HCT116 (cell line): ENCODE measurements at places on chromosomes 1 and 21.

- DNase-seq, result no peak
These were observed 595 bp downstream of the EXOC8 start for GRCh38 chr1:231337043-231337471.

- no peak for DNase-seq
These were observed 328.5 kb downstream of the FAM72C start for GRCh38 chr1:143643148-143643885.

DNA sequence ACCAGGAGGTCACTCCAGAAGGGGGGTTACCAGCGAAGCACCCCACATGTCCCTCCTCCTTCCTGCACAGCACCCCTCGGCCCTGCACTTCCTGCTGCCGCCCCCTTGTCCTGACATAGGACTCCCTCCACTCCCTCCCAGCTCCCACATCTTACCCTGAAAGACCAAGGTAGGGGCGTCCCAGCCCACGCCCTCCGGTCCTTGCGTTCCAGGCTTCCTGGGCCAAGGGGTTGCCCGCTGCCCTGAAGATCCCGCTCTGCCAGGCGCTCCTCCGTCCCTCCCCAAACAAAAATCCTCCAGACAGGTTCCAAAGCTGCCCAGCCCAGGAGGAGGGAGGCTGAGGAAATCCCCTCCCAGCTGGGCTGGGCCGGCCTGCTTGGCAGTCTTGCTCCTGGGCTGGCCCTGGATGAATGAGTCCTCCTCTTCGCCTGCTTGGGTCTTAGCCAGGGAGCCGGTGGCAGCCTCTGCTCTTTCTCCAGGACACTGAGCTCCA, at the start of gene RHBDL2:
Gene RHBDL2 (minus strand): TSS at position 304 of the 493 bp plus-strand sequence. CDS start 22,618 bp downstream, outside the sequence.
- no peak for DNase-seq

DNA sequence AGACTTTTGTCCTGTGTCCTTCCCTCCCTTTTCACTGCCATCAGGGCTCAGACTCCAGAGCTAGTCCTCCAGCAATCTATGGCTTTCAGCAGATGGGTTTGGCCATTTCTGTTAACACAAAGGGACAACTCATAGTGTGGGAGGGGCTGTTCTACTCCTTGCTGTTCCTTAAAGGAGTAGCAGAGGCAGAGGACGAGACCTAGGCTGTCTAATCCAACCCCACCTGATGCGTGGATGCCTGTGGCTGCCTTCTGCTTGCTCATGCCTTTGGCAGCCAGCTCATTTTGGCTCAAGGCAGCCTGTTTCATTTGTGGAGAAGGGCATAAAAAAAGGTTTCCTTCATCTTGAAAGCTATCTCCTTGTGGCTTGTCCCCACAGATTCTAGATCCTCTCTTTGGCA, 27.0 kb downstream of the MFSD2A start:
- DNase-seq, result peak; percentile 37

GRCh38 chr1:112995890-112996289, 39.9 kb upstream of the SLC16A1 start:
- DNase-seq, result no peak

DNA sequence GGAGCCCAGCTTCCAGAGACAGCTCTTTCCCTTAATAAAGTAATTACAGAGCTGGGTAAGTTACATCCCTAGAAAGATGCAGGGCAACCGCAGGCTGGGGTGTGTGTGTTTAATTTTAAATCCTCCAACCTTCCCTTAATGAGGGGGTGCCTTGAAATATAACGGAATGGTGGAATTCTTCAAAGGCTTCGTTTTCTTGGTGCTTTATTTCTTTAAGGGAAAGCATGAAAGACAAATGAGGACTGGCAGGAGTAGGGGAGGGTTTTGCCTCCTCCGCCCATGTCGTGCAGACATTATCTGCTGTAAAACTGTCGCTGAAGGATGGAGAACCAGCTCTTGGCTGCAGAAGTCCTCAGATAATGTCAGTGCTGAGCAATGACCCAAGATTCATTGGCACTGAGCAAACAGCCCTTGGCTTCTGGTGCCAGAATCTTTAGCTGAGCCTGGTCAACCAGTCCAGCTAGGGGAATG, 15.5 kb downstream of the SLC6A17 start:
- no peak for DNase-seq

DNA sequence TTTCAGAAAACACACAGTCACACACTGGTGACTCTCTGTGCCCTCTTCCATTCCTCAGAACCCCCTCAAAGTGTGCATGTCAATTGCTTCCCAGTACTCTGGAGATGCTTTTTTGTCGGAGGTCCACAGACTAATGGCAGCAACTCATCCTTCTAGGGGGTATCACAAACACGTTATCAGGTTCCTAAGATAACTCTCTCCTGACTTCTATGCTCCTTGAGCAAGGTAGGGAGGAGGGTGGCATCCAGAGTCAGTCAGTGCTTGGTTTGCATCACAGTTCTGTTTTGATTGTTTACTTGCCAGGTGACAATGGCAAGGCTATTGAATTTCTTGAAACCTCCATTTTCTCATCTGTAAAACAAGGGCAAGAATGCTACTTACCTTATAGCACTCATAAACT, 39.4 kb upstream of the DYNLT5 start:
- no peak for DNase-seq

DNA sequence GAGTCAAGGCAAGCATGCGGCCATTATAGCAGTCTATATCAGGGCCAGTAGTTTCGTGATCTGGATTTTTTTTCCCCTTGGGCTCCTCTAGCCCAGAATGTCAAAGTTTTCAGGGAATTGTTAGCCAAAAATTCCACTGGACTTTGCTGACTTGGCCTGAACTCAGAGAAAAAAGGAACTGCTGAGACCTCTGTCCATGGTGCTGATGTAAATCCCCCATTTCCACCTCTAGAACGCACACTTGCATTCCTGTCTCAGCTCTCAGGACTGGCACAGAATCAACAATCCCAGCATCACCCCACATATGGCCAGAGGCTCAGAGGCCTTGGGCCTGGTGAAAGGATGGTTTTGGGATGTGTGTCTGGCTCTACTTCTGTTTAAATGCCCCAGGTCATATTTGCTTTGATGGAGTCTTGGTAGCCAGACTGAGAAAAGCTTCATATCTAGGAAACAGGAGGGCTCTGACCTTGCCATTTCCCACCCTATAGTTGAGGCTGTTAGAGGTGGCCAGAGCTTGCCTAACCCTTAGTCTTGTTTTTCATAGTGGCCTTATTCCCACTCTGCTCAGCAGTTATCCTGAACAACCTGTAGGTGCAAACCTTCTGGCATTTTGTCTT, 16.9 kb upstream of the EFCAB14 start:
- peak; percentile 29 for DNase-seq

DNA sequence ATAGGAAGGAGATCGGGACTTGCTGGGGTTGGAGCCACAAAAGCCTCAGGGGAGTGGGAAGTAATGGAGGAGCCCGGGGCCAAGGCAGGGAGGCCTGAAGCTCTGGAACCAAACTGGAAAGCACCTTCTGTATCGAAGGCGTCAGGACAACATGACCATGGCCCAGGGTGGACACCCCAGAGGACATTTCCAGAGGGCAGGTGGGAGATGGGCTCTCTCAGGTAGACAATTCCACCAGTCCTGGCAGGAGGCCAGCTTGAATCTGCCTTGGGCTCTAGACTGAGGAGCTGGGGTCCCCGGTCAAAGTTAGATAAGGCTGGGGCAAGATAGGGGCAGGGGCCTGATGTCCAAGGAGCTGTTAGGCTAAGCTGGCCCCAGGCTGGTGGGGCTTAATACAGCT, 104.9 kb upstream of the EDN2 start:
- no peak for DNase-seq

- DNase-seq, result no peak
These were observed 643 bp upstream of the MOB3C start for GRCh38 chr1:46617108-46617800.

DNA sequence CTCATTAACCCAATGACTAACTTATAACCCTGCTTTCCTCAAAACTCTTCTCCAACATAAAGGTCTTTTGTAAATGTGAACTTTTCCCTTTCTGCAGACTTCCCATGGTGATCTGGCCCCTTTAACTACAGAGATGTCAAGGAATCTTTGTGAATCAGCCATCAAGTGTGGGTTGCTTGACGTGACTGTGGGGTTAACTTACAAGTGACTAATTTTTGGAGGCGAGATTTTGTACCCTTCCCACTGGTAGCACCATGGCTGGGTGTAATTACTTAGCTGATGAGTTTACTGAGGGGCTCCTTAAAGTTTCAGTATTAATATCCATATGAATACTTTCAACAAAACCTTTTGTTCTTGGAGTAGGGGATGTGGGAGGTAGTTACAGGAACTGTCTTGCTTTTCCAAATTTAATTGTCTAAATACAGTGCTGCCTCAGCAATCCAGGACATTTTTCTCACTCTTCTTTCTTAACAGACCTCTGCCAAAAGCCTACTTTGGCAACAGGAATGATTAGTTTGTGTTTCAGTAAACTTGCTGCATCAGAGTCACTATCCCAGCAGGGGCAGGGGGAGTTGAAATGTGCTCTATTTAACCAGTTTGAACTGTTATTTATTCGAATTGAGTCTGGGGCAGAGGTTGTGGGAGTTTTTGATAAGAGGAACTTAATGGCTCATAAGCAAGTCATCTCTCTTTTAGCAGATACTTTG, 217.3 kb upstream of the FGGY start:
- no peak for DNase-seq

DNA sequence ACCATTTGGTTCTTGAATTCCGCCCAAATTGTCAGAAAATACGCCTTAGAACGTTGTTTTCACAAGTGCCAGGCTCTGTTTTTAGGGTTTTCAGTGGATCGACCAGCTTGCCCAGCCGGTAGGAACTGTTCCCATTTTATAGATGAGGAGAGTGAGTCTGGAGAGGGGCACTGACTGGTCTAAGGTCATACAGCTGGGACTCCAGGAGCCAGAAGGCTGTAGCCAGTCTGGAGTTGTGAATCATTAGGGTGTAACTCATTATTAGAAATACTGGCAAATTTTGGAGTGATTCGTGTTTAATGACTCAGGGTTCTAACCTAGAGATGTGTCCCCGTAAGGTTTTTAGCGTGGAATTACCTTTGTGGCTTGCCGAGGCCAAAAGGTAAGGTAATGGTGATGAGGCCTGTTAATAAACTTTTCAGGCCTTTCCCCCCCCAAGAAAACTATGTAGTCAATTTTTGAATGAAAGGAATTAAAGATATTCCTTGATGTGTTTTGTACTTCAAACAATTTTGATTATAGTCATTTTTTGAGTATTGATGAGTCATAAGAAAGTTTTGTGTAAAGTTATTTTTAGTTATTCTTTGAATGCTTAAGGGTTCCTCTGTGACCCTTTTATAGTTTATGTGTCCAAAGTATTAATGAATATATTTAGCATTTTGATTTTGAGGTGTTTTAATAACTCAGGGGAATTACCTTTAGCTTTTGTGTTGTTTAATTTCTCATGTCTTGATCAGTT, 2.1 kb downstream of the DYRK1A start:
- no peak for DNase-seq
